Activated T-cell treated with anti-CD3 and anti-CD28 coated beads, Interleukin-2, amount 50 U/mL, for 72 hours (primary cell): ENCODE measurements at places on chromosomes 16 and 17. TPM values are rescaled to one million over a fixed set of nuclear protein-coding genes. Genes with fewer than 3 reads are reported as not detected.

DNA sequence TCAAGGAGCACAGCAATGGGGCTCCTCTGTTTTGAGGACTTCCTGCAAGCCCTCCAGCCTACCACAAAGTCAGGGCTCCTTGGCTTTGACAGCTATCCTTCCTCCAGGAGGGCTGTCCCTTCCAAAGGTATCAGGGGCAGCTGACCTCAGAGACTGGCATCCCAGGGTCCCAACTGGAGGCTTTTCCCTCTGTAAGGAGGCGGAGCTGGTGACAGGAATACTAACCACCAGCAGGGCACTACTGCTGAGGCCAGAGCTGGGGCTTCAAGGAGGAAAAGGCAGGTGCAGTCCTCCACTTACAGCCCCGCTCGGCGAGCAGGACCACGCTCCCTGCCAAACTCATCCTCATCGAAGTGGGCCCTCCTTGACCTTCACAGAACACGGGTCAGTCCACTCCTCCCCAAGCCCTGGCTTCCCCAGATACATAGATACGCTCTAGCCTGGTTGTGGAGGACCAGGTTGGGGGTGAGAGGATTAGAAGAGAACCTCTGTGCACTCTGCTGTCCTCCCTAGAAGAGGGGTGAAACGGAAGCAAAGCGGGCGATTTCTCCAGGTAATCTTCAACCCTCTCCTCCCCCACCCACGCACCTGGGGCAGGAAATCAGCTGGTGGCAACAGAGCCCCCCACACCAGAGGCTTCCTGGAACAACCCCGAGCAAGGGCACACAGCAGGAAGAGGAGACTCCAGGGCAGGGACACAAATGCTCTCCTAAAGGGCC, 20.5 kb downstream of the ST3GAL2 start:
- peak; percentile 39 for DNase-seq

DNA sequence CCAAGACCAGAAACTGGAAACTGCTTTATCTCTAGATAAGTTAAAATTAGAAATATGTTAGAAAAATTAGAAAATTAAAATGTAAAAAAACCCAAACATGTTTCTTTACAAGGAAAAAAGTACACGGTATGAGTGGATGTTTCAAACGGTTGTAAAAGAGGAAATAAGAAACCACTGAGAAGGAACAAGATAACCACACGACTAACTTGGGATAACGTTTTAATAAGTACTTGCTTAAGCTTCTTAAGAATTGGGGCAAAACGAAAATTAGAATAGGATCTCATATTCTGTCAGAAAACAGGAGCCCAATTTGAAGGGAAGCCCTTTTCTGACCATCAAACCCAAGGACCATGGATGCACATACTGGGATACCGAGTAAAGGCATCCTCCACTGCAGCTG, 31.0 kb downstream of the MBTPS1 start:
- DNase-seq: no peak

The DNAI2 gene
- 1.4 TPM for total RNA-seq

GRCh38 chr17:10046786-10047785, 142.0 kb upstream of the RCVRN start:
- DNase-seq: no peak

The TBC1D3G gene
- total RNA-seq: not detected

DNA sequence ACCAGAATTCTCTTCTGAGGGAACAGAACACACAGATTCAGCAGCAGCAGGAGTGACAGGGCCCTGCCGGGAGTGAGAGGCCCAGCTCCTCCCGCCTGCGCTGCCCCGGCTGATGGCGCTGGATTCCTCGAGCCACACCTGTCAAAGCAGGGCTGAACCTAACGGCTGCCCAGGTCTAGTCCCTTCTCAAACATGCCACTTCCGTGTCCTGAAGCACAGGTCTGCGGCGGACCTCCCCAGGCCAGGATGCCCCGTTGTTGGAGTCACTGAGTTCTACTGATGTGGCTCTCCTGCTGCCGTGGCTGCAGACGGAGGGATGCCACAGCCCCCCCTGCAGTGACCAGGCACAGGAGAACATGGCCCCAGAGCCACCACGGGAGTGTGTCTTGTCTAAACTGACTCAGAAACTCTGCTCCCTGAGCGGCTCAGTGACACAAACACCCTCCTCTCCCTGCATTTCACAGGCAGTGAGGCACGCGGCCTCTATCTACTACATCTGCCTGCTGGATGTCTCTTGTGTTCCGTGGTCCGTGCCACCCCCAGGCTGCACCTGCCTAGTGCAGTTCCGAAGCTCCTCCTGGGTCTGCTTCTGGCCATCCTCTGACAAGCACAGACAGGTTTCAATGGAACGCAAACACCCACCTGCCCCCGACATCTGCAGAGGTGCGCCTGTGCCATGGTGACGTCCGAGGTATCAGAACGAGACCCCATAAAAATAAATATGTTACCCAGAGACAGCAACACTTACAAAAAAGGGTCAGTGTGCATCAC, 44.7 kb upstream of the DNAH17 start:
- no peak for DNase-seq

DNA sequence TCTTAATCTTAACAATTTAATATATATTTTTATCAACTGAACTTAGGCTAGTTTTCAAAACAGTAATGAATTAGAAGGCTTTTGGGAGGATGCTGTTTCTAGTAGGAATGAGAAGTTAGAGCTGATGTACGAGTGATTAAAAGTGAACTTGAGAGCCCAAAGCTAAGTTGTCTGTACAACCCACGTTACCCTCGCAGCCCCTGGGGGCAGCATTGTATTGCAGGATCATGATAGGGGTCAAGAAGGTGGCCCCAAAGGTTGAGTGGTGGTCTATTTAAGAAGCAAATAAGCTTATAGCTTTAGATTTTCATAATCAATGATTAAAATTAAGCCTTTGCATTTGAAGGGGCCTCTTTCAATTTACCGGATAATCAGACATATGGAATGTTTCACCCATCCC, 33.7 kb upstream of the ALDH3A2 start:
- no peak for DNase-seq

The DHRS13 gene
- total RNA-seq: 25.3 TPM

The CCL14 gene
- not detected for total RNA-seq

GRCh38 chr16:17229766-17230165, 241.0 kb downstream of the XYLT1 start:
- no peak for DNase-seq

GRCh38 chr17:79150035-79150733, 75.6 kb downstream of the ENGASE start:
- no peak for DNase-seq

DNA sequence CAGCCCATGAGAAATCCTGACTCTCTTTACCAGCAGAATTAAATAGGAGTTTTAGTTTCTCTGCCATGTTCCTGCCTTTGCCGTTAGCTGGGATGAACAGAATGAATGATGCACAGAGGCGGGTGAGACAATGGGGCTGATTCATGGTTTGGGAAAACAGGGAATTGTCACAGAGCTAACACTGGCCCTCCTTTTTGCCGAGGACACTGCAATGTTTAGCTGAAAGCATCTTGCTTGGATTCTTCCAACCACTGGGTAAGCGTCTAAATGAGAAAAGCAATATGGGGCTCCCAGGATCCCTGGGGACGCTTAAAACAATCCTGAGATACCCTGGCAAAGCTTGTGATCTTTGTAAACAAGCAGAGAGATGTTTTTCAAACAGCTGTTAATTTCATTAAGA, 12.8 kb upstream of the PAFAH1B1 start:
- no peak for DNase-seq

The ZNF469 gene
- 0.34 TPM for total RNA-seq

GRCh38 chr17:62690168-62690897, 62.9 kb downstream of the MRC2 start:
- DNase-seq: no peak

GRCh38 chr16:29290631-29291247, 115.8 kb downstream of the NPIPB11 start:
- peak; percentile 84 for DNase-seq

GRCh38 chr17:73814075-73814474, 169.8 kb upstream of the SDK2 start:
- no peak for DNase-seq

The DLX4 gene
- total RNA-seq: 1.9 TPM

The CHST4 gene
- not detected for total RNA-seq

The GNAO1 gene
- total RNA-seq: 12.2 TPM

The WNT9B gene
- not detected for total RNA-seq

GRCh38 chr17:63954402-63955063, 18.2 kb downstream of the SCN4A start:
- peak; percentile 58 for DNase-seq

- no peak for DNase-seq
Observed at GRCh38 chr17:81420769-81421462, 25.7 kb downstream of the BAHCC1 start.

DNA sequence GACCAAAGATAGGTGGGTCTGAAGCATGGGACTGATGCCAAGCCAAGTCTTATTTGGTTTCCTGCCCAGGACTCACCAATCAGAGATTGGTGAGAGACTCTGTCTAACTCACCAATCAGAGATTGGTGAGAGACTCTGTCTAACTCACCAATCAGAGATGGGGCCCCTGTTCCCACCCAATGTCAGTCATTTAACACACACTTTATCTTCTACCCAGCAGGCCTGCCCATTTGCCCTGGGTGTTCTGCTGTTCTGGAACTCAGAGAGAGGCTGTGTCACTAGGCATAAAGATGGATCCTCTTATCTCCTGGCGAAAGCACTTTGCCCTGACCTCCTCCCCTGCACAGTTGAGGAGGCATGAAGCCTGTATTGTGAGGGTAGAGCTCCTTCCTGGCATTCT, 5.4 kb upstream of the RHOT1 start:
- peak; percentile 17 for DNase-seq

The ZMYND15 gene
- total RNA-seq: 0.17 TPM

The WFIKKN1 gene
- 0.49 TPM for total RNA-seq

DNA sequence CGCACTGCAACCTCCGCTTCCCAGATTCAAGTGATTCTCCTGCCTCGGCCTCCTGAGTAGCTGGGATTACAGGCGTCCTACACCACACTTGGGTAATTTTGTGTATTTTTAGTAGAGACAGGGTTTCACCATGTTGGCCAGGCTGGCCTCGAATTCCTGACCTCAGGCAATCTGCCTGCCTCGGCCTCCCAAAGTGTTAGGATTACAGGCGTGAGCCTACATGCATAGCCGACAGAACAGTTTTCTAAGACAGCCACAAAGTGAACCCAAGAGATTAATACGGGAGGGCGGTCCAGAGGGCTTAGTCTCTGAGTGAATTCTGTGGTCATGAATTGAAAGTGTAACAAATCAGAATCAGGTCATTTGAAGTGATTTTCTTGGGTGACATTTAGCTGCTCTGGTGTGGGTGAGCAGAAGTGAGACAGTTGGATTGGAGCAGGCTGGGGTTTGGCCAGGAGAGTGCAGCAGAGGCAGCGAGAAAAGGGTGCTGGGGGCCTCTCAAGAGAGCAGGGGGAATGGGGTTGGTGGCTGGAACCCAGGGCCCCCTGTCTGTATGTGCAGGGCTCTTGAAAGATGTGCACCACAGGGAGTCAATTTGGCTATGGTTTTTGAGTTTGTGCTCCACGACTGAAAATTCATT, 231.4 kb upstream of the WSCD1 start:
- no peak for DNase-seq

GRCh38 chr17:81959362-81960129, 1.4 kb downstream of the NOTUM start:
- peak; percentile 92 for DNase-seq

GRCh38 chr17:71677439-71677838, 443.4 kb upstream of the SOX9 start:
- no peak for DNase-seq

The SNN gene
- 10.4 TPM for total RNA-seq

DNA sequence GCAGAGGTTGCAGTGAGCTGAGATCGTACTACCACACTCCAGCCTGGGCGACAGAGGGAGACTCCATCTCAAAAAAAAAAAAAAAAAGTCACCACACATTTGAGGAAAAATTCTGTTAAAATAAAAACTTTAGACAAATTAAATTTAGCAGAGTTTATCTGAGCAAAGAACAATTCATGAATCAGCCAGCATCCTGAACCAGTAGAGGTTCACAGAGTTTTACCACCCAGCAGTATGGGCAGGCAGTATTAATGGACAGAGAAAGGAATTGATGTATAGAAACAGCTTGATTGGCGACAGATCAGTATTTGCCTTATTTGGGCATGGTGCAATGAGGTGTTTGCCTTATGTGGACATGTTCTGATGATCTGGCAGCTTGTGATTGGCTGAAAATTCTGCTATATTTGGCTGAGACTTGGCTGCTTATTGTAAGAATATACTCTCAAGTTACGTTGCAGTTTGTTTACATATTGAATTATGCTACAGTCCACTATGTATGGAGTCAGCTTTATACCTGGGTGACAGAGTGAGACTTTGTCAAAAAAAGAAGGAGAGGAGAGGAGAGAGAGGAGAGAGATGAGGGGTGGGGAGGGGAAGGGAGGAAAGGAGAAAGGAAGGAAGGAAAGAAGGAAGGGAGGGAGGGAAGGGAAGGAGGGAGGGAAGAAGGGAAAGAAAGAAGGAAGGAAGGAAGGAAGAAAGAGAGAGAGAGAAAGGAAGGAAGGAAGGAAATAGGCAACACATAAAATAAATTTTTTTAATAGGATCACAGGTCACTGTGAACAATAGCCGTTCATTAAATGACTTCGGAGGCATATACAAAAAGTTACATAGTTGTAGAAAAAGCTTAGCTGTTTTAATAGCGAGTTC, 14.6 kb downstream of the ABCC3 start:
- DNase-seq: no peak

The SSTR5 gene
- total RNA-seq: not detected

- no peak for DNase-seq
Observed at GRCh38 chr16:53094013-53094630, 39.3 kb downstream of the CHD9 start.

DNA sequence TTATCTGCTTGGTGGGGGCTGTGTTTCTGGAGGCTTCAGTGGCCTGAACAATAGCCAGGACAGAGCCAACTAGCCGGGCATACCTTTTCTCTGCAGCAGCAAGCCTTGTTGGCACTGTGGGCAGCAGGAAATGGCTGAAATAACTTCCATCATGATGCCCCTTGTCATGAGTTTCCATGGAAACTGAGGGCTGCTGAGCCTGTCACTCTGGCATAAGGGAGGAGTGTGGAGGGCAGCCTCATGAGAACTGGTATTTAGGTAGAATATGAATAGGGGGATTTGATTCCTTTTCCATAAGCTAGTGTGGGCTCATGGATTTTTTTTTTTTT, 39.4 kb downstream of the PLCG2 start:
- no peak for DNase-seq

- DNase-seq: peak; percentile 66
Observed at GRCh38 chr17:16027708-16028584, 28.3 kb downstream of the TTC19 start.

DNA sequence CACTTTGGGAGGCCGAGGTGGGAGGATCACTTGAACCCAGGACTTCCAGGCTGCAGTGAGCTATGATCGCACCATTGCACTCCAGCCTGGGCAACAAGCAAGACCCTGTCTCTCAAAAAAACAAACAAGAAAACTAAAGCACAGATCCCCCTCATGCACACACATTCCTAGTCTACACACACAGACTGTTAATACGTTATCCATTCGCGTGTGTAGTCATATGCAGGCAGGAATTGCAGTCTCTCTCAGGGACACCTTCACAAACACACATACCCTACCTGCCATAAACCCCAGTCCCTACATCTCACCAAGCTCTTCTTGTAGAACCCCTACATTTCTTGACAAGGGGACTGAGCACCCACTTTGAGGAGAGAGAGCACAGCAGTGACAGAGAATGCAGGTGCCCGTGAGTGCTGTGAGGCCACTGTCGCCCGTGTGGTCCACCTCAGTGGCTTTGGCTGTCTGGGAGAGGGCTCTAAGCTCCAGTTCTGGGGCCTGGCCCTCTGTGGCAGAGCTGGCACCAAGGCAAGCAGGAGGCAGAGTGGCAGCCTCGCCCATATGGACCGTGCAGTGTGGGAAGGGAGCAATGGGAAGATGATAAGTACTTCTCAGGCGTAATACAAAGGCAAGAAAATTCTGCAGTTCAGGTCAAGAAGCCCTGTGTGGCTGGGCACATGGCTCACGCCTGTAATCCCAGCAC, 59.0 kb upstream of the RPH3AL start:
- no peak for DNase-seq

- no peak for DNase-seq
Observed at GRCh38 chr17:44915321-44915726, at the start of gene GFAP. Gene GFAP, minus strand, starts transcription at chr17:44915500. Its CDS starts 14 bp downstream, at chr17:44915486.
